Activated CD4-positive, alpha-beta T cell treated with anti-CD3 and anti-CD28 coated beads, Interleukin-2, amount 50 U/mL, for 24 hours (primary cell): ENCODE measurements at places on chromosomes 7 and 10.

- no peak for DNase-seq
These were observed 16.7 kb upstream of the MGAM2 start for GRCh38 chr7:142094861-142095260.

DNA sequence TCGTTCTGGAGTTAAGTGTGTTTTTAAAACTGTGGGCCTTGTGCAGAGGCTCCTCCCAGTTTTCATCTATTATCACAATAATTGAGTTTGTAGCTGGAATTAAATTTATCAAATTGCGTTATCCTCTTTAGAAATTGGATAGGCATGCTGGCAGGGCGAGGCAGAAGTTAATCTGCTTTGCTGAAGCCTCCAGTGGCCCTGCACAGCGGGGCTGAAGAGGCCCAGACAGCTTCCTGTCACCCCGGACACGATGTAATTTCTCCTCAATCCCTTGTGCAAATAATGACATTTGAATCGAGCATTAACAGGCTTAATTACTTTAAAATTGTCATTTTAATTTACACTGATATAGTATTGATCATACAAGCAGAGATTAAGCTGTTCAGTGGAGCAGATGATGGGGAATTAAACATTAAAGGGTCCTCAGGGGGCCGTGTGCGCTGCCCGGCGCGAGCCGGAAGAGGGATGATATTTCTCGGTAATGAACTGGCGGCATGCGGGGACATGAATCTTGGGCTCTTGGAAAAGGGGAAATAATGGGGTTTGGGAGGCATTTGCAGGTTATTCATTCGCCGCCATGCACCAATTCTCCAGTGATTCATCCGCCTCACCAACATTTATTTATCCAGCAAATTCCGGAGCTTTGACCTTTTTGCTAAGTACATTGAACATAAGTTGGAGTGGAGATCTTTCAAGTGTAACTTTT is 118.5 kb downstream of the NKX6-2 start:
- no peak for DNase-seq

DNA sequence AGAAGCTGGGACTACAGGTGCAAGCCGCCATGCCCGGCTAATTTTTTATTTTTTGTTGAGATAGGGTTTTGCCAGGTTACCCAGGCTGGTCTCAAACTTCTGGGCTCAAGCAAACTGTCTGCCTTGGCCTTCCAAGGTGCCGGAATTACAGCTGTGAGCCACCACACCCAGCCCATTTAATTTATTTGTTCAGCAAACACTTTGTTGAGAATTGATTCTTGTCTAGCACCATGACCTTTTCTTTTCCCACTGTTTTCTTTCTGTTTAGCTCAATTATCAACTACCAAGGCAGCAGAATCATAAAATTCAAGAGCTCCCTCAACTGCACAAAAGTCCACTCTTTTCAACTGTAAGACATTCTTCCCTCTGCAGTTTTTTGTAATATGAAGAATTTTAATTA is 47.8 kb upstream of the PARD3 start:
- no peak for DNase-seq

GRCh38 chr7:66143876-66144332 is 29.3 kb downstream of the CRCP start:
- DNase-seq, result no peak

DNA sequence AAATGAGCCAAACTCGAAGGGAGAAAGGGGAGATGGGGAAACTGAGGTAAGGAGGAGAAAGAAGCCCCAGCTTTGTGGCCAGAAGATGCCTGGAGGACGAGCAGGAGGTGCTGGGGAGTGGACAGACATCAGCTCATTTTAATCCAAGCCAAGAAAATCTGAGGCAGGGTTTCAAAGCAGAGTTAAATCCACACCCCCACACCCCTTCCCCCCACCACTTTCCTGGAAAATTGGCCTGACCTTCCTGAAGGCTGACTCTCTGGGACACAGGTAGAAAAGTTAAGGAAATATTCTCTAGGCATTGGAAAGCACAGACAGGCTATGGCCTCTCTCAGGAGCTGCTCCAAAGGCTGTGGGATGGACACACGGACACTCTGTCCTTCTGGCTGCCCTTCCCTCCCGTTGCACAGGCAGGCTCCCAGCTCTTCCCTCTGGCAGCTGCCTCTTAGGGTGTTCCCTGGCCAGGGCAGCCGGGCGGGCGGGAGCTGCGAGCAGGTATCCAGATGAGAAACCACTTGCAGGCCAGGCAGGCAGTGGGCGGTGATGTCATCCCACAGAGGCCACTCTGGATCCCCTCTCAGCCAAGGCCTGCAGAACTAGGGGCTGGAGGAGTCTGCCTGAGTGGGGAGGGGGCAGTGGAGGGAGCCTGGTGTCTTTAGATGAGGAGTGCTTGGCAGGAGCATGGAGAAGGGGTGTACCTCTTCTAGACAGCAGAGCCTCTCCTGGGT is 171.8 kb downstream of the NEURL1 start:
- DNase-seq, result no peak

GRCh38 chr7:2040893-2041270 is 191.9 kb downstream of the MAD1L1 start:
- no peak for DNase-seq

DNA sequence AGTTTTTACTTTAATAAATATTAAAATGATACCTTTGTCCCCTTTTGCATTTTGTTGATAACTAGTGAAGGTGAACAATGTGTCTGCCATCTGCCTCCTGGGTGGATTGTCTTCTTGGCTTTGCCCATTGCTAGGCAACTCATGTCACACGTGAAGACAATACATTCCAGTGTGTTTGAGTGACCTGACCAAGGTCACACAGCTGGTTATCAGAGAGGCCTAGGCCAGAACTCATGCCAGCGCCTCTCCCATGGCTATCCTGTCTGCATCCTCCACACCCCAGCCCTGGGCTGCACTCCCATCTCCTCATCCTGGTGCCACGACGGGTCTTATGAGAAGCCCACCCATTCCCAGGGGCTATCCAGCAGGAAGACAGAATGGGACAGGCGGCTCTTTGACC is 108.7 kb downstream of the PLCE1 start:
- no peak for DNase-seq

DNA sequence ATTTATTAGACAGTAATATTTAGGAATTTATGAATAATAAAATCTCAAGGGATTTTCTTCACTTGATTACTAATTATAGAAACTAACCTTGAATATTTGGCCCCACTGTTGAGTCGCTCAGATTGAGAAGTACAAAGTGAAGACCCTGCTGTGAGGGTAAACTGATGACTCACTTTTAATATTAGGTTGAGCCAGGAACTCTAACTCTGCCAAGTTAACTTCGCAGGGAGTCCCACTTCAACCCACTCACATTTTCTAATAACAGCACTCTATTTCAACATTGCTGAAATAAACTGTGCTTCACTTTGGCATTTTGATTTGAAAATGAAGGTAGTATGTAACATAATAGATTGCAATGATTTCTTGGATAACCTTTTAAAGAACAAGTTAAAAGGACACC is 200.7 kb downstream of the POLR1F start:
- no peak for DNase-seq

DNA sequence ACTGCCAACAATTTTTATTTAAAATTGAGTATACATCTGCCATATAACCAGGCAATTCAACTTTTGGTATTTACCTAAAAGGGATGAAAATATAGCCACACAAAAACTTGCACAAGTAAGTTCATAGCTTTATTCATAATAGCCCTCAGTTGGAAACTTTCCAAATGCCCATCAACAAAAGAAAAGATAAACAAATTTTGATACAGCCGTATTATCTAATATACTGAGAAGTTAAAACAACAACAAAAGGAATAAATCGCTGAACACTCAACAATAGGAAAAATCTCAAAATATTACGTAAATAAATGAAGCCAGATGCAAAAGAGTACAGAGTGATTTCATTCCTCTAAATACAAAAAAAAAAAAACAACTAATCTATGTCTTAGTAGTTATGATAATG is 399.2 kb upstream of the SEMA3D start:
- DNase-seq, result no peak

DNA sequence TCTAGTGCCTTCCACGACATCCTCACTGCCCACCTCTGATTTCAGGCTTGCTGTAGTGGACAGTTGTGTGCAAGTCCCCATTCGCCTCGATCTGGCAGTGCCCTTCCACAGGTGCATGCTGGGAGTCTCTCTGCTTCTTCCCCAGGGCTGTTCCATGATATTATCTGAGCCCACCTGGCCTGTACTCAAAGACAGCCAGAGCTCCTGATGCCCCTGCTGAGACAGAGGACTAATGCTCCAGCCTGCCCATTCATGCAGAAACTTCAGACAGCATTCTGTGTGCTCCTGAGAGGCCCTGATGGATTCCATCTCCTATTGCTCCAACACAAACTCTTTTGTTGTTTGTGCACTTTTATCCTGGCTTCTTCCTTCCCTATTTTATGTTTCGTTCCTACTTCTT is 164.8 kb upstream of the PRSS58 start:
- no peak for DNase-seq
